Glomerular endothelial cell (primary cell): ENCODE measurements at places on chromosomes 11 and 22. TPM values are rescaled to one million over a fixed set of nuclear protein-coding genes. Genes with fewer than 3 reads are reported as not detected.

Gene SUSD2
- total RNA-seq = 0.19 and 0.23 TPM in 2 replicates

Gene OR51B4
- not detected in 2 replicates for total RNA-seq

Gene SLC43A1
- 10.5 and 15.9 TPM in 2 replicates for total RNA-seq

Gene OR4D5
- not detected in 2 replicates for total RNA-seq

Gene MUC6
- total RNA-seq = not detected in 2 replicates

Gene PHETA2
- 17.3 and 18.9 TPM in 2 replicates for total RNA-seq

Gene DRD2
- not detected in 2 replicates for total RNA-seq

Gene GRAMD1B
- 4.8 and 6.9 TPM in 2 replicates for total RNA-seq

Gene MAFF
- total RNA-seq = 91.0 and 119 TPM in 2 replicates

Gene USP47
- total RNA-seq = 38.9 and 54.6 TPM in 2 replicates

Gene CALCA
- not detected in 2 replicates for total RNA-seq

Gene C11orf65
- not detected in 2 replicates for total RNA-seq

Gene ZNF70
- 3.6 and 6.0 TPM in 2 replicates for total RNA-seq

Gene SERHL2
- total RNA-seq = 1.4 and 3.4 TPM in 2 replicates
